NCI-H1930 (cell line): ENCODE measurements at places on chromosomes 1 and 21.

- DNase-seq, result no peak
Observed at GRCh38 chr1:147769106-147769505, 8.7 kb upstream of the GJA5 start.

DNA sequence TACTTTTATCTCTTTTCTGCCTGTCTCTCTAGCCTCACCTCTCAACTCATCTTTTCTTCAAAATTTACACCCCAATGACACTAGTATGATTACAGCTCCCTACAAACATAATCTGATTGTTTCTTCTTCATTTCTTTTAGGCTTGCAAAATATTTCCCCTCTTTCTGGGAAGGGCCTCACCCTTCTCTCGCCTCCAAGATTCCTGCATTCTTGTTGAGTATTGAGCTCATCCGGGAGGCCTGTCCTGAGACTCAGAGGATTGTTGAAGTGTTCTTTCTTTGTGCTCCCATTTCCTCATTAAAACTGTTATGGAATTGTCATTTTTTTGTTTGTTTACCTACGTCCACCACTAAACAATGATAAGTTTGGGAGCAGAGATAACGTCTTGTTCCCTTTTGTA, 99.1 kb upstream of the CHRM3 start:
- no peak for DNase-seq

DNA sequence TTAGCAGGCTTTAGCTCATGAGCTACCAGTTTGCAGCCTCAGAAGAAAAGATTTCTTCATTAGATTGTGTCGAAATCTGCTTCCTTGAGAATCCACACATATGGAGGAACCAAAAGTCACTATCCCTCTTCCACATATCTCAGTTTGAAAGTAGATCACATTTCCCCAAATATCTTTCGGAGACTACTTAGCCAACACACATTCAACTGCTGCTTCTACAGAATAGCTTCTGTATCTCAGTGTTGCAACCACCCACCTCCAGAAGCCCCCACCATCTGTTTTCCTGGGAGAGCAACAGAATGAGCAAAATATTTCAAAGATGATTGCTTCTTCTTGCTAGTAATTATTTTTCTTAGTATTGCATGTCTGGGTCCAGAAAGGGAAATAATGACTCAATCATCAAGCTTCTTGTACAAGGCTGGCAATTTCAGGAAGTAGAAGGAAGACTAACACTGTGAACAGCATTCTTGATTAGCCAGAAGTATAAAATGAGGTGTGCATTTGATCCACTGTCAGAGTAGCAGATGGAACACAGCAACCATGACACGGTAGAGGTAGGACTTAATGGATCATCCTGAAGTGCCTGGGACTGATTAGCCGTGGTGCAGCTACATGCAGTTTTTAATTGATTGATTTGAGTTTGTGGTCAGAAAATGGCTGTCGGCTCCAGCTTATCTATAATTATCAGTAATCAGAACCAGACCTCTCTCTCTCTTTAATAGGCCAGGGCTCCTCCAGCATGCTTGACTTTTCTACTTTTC, 24.9 kb downstream of the ZC3H11B start:
- no peak for DNase-seq

DNA sequence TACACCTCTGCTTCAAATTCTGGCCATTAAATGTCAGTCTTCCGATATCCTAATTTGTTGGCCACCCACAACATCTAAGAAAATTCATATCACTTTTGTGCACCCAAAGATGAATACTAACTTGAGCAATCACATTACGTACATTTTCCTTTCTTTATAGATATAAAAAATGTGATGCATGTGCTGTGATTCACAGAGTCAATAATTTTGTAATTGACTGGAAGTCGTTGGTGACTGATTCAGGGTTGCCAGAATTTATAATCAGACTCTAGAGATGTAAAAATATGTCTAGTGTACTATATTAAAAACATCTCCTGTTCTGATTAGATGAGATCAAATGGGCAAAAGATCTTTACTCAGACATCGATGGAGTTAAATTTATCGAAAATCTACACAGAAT, 150.0 kb upstream of the KCTD3 start:
- no peak for DNase-seq

DNA sequence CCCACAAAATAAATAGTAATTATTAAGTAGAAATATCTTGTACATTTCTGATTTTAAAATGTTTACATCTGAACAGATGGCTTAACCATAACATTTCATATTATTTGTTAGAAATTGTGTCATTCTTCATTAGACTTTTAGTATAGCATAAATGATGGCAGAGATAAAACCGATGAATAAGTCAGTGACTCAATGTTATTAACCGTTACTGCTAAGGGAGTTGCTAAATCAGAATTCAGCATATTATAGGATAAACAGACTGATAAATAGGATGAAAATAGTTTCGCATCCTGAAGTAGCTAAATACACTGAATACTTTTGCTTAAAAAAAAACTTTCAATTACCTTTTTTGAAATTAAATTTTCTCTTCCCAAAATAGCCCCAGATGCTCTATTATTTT, 610.6 kb upstream of the ZP4 start:
- no peak for DNase-seq

DNA sequence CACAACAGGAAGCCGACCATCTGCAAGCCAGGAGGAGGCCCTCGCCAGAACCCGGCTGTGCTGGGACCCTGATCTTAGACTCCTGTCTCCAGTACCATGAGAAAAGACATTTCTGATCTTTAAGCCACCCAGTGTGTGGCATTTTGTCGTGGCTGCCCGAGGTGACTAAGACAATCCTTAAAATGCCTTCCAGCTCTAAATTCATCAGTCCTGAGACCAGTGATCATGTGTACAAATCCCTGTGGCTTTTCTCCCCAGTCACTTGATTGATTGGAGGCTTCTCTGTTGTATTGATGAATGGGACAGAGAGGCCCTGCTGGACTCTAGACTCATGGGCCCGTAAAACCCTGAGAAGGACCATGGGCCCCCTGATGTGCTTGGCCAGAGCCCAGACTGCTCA, 36.1 kb downstream of the B3GALT5 start:
- no peak for DNase-seq

GRCh38 chr1:84569216-84569615, 5.0 kb downstream of the CTBS start:
- DNase-seq, result no peak

- no peak for DNase-seq
Observed at GRCh38 chr21:43207043-43207315, 38.2 kb downstream of the CRYAA start.
